ENCODE measurements at places on chromosomes 13 and 19.

DNA sequence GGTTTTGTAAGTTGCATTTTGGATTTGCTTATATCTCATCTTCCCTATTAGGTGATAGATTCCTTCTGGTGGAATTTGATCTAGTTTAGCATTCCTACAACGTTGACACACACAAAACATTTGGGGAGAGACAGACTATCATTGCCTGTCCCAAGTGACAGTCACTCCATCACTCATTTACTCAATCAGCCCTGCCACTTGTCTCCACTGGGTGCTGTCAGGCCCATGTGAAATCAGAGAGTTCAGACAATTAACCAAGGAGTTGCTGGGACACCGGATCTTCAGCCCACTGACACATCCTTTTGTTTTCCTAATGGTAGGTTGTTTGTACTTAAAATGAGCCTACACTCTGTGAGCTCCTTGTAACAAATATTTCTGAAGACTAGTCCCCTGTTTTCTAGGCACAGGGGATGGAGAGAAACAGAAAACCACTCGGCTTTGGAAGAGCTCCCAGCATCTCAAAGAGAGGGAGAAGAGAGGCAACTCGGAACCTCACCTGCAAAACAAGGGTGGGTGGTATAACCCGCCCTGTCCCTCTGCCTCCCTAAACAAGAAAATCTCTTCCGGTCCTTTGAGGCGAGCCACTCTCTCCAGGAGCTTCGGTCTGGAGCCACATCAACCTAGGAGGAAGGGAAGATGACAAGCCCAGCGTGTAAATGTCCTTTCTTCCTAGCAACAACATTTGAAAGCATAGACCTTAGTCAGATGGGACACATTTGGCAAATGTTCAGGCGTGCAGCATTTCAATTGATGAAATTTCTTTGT is 440.9 kb upstream of the KLF12 start:
- no peak for DNase-seq

GRCh38 chr13:109255141-109255856 is 531.1 kb downstream of the IRS2 start:
- peak; percentile 1 for DNase-seq

DNA sequence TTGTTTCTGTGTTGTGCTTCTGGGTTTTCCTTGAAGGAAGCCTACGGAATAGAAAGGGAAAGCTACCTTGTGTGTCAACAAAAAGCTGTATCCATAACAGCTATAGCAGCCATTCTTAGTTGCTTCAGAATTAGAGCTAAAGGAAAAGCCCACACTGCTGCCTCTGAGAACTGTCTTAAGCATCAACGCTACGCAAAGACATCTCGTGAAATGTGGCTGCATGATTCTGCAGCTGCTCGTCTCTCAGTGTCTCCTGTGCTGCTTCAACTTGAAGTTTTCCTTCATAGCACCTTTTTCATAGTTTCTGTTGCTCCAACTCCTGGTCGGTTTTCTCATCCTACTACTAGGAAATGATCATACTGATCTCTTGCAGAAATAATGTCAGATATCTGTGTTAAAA is 140.9 kb upstream of the MAB21L1 start:
- no peak for DNase-seq

DNA sequence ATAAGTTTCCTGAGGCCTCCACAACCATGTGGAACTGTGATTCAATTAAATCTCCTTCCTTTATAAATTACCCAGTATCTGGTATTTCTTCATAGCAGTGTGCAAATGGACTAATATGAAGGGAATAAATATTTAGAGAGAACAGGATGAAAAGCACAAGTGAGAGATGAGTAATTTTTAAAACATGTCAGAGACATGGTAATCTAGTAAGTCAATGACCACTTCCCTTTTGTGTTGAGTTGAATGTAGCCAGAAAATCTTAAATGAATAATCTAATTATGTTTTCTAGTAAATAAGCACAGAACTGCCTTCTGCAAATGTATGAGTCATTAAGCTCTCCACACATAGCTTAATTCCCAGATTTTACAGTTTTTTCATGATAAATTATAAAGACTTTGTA is 524.1 kb upstream of the SLITRK5 start:
- DNase-seq = no peak

Measured in CD4-positive, alpha-beta T cell (primary cell).